Stimulated activated CD4-positive, alpha-beta T cell treated with anti-CD3 and anti-CD28 coated beads, TNF-alpha, amount 100 ng/mL, for 4 hours (primary cell): ENCODE measurements at places on chromosomes 7 and 10.

DNA sequence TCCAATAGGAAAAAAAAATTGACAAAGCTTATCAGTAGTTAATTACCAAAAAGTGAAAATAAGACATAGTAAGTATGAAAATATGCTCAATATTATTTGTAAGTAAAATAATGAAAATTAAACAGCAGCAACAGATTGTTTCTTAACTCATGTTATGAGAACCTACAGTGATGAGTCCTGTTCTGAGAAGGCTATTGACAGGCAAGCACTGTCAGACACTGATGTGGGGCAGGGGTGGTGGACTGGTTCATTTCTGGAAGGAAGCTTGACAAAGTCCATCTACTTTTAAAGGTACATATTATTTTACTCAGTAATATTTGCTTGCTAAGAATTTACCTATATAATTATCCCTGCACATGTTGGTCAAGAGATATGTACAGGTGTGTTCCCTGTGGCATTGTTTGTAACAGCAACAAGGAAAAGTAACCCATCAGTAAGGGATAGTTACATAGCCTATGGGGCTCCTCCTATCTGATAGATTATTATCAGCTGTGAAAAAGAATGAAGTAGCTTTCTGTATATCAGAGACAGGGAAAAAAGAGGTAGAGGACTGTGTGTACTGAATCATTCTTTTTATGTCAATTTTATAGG lies 161.6 kb downstream of the RTKN2 start:
- DNase-seq = no peak

GRCh38 chr10:20768843-20769242 lies 128.3 kb downstream of the NEBL start:
- no peak for DNase-seq

DNA sequence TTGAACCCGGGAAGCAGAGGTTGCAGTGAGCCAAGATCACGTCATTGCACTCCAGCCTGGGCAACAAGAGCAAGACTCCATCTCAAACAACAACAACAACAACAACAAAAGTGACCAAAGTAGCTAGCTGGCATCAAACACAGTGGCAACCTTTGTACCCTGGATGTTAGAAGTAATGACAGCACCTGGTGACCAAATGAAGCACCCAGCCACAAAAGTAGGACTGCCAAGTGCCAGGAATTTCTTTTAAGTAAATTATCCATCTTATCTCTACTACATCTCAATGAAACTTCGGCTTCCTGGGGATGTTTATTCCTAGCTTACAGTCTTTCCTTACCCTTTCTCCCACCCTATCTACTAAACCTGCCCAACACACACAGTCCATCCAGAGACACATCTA lies 18.8 kb downstream of the SRPK2 start:
- no peak for DNase-seq

- no peak for DNase-seq
These were observed 239.2 kb downstream of the GRID1 start for GRCh38 chr10:86127274-86127819.

DNA sequence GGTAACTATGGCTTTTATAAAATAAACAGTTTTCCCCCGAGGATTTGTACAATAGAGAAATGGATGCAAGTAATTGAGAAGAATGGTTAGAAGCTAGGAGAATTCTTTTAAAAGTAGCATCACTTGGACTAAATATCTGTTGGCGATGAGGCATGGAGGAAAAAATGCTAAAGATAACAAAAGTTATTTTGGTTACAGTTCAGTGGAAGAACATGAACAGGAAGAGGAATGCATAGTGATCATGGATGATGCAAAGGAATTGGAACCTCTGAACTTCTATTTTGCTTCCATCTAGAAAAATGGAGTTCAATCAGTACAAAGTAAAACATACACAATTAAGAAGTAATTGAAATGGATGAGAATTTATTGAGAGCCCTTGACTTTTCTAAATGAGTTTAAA lies 32.9 kb downstream of the ENTPD1 start:
- no peak for DNase-seq

- no peak for DNase-seq
These were observed 7.0 kb upstream of the ACTR3C start for GRCh38 chr7:150330211-150330885.

- no peak for DNase-seq
These were observed 45.6 kb downstream of the AUTS2 start for GRCh38 chr7:69643708-69644445.

GRCh38 chr7:48114115-48114514 lies 25.1 kb downstream of the UPP1 start:
- DNase-seq = no peak

DNA sequence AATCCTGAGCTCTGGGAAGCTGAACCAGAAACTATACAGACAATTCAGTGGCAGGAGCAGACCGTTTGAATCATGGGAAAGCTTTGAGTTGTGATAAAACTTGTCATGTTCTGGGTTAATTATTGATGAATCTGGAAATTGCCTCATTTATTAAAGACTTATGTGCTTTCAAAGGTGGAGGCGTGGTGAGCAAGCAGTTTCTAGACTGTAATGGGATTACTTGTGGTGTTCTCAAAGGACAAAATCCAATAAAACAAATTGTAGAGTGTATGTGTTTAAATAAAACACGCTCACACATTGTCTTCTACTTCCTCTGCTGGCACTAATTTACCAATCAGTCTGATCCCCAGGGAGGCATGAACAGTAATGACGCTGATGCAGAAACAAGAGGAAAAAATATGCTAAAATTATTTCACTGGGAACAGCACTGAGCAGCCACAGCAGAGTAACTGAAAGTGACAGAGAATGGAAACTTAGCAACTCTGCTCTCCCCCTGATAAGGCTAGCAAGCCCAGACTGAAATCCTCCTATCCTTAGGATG lies 25.1 kb downstream of the PARD3 start:
- no peak for DNase-seq

- no peak for DNase-seq
These were observed 494.7 kb downstream of the CCSER2 start for GRCh38 chr10:84822931-84823630.

- DNase-seq = no peak
These were observed 584.2 kb upstream of the MBL2 start for GRCh38 chr10:53356616-53357349.

DNA sequence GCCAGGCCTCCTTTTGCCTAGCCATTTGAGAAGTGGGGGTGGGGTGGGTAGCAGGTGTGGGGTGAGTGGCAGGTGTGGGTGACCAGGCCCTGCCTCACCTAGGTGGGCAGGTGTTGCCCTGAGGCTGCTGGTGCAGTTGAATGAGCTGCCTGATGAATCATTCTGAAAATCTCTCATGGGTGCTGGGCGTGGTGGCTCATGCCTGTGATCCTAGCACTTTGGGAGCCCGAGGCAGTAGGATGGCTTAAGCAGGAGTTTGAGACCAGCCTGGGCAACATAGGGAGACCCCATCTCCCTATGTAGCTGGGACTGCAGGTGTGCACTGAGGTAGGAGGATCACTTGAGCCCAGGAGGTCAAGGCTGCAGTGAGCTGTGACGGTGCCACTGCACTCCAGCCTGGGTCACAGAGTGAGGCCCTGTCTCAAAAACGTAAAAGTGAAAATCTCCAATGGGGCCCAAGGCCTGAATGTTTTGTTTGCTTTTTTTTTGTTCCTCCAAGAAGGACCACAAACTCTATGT lies 17.7 kb downstream of the TSPAN14 start:
- no peak for DNase-seq

GRCh38 chr10:70985824-70986622 lies 97.7 kb upstream of the PCBD1 start:
- DNase-seq = no peak

- no peak for DNase-seq
These were observed 11.3 kb downstream of the KMT2C start for GRCh38 chr7:152424348-152425108.

DNA sequence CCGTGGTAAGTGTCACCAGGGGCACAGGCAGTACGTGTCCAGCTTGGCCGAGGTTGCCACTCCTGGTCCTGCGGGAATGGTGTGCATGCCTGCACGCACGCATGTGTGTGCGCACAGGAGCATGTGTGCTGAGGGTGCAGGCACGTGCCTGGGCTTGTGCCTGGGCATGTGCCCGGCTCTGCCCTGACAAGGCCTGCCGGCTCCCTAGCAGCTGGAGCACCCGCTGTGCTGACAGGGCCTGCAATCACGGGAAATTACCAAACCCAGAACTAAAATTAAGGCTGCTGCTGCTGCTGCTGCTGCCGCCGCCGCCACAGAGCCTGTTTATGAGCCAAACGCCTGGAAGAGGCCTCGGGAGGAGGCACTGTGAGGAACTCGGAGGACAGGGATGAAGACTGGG lies 28.7 kb downstream of the GHRHR start:
- no peak for DNase-seq

DNA sequence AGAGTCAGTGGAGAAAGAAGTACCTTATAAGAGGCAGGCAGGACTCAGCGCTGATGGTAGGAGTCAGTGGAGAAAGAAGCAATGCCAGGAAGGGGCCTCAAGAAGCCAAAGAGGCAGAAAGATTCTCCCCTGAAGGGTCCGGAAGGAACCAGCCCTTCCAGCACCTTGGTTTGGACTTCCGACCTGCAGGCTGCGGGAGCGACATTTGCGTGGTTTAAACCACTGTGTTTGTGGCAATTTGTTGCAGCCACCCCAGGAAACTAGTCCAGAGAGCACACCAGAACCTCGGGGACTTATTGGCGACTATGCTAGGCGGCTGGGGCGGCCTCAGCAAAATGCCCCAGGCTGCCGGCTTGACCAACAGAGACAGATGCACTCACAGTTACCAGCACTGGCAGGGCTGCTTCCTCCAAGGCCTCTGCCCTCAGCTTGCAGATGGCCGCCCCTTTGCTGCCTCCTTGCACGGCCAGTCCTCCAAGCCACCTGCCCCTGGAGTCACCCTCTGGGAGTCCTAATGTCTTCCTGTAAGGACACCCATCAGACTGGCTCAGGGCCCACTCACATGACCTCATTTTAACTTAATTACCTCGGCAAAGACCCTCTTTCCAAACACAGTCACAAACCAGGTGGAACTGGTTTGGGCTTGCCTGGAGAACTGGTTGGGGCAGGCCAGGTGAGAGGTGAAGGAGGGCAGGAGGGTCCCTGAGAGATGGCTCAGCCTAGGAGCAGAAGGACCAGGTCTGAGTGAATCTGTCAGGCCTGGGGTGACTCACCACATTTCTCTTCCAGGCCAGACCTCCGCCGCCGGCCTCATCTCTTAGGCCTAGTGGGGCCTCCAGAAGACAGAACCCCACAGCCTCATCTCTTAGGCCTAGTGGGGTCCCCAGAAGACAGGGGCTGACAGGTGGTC lies 26.1 kb downstream of the CALML3 start:
- DNase-seq = no peak

GRCh38 chr10:111595173-111595572 lies 518.3 kb downstream of the ADRA2A start:
- no peak for DNase-seq

DNA sequence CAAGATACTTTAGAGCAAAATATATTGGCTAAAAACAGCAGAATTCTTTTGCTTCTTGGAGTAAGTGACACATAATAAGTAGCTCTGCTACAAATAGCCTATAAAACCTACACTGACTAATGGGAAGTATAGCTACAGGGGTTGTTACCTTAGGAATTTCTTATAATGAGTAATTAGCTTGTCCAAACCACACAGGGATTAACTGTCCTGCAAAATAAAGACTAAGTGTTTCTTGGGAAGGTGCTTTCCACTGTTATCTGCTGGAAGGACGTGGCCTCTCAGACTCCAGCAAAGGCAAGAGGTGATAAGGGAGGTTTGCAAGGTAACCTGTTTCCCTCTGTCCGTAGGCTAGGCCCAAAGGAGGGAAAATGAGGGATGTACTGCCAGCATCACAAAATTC lies 302.4 kb downstream of the DOCK4 start:
- no peak for DNase-seq

DNA sequence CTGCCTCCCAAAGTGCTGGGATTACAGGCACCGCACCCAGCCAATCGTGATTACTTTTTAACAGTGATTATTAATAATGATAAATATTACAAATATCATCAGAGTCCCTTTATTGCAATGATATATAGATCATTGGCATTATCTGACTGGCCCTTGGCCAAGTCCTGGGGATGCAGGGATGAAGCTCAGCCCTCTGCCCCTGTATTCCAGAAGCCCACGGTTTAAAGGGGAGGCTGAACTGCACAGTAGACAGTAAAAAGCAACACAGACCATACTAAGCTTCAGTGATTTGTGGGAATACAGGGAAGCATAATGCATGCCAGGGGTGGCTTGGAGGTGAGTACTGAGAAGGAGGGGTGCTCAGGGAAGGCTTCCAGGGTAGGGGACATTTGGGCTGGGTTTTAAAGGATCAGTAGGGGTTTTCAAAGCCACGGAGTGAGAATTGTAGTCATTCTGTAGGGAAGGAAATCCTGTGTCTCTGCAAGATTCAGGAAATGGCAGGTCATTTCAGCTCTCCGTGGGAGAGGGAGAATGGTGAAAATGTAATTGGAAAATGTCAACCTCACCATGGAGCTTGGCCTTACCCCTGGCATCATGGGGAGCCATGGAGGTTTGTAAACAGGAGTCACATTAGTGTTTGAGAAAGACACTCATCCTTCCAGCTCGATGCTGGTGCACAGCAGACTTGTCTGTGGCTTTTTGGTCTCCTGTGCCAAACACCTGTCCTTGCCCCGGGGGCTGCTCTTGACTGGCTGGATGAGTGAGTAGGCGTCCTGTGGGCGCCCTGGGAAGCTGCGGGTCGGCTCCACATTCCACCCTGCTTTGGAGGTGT lies 8.8 kb downstream of the ADAMTS14 start:
- no peak for DNase-seq

DNA sequence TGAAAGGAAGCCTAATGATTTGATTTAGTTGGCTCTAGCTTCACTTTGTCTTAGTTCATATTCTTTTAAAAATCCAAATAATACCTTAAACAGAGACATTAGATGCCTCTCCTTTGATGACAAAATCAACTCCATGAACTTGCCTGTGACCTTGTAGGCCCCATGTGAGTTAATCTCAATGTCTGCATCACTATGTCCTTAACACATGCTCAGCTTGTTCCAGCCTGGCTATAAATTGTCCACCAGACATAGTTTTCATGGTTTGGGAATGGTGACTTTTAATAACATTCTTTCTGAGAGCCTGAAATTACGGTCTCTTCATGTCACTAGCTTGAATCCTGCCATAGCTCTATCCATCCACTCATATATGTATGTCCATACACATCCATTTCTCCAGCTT lies 656.3 kb upstream of the IGFBP3 start:
- DNase-seq = no peak

DNA sequence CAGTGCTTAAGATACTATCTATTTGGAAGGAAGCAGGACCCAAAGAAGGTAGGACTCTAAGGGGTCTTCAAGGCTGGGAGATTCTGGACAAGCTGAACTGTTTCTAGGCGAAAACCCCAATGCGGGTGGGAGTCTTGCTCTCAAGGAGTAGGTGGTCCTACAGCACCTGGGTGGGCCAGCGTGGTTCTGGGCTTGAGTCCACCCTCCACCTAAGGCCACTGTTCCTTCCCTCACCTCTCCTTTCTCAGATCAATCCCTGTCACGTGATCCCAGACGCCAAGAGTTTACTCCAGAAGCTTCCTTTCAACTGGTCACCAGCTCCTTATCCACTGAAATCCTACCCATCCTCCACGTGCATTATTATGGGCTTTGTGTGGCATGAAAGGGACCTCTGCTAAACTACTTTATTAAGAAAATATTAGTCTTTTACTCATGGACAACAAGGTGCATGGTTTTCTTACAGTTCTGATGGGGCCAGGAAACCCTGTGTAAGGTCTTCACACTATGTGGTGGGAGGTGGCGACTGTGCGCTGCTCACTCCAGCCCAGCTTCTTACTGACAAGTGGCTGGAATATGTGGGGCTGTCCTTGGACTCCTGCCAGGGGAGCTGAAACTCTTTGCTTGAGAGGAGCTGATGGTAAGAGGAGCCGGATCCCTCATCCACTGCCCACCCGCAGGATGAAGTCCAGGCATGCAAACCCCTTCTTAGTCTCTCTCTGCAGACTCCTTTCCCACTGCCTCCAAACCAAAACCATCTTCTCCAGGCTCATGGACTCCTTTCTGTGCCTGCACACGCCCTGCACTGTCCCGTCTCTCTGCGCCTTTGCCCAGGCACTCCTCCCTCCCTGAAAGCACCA lies 1.6 kb downstream of the ZNF746 start:
- DNase-seq = no peak
